Urinary bladder (tissue), 4 donors: ENCODE measurements at places on chromosomes 7 and 10. TPM values are rescaled to one million over a fixed set of nuclear protein-coding genes. Genes with fewer than 3 reads are reported as not detected.

IFIT3 gene
- 11.2 TPM for polyA plus RNA-seq

STK31 gene
- polyA plus RNA-seq: 0.06 TPM

OR2A12 gene
- not detected for polyA plus RNA-seq

TMEM130 gene
- polyA plus RNA-seq: 2.1 TPM

PPP1R9A gene
- polyA plus RNA-seq: 3.5 TPM

SCIN gene
- 1.3 TPM for polyA plus RNA-seq

ADARB2 gene
- polyA plus RNA-seq: 1.0 TPM

DNA sequence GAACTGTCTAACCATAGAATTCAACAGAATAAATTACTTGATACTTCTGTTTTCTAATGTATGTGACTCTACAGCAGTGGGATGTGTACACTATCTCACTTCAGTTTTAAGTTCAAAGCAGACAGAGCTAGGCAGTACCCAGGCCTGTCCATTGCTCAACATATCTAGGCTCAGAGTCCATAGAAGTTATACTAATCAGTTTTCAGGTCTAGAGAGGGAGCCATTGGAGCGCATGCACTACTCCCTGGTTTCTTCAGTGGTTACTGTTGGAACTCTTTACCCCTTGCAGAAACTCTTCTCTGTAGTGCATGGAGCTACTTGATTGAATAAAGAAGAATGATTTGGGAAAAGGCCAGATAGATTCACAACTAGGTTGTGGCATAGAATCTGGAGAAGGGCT is 4.4 kb downstream of the CD36 start:
- no peak for DNase-seq

- DNase-seq: no peak
Measured at GRCh38 chr10:97701438-97702069, 12.0 kb upstream of the MARVELD1 start.

GRCh38 chr10:94902570-94902969 is 35.9 kb upstream of the CYP2C9 start:
- DNase-seq: no peak

GRCh38 chr7:86991771-86992191 is 67.7 kb downstream of the ELAPOR2 start:
- DNase-seq: no peak

DNA sequence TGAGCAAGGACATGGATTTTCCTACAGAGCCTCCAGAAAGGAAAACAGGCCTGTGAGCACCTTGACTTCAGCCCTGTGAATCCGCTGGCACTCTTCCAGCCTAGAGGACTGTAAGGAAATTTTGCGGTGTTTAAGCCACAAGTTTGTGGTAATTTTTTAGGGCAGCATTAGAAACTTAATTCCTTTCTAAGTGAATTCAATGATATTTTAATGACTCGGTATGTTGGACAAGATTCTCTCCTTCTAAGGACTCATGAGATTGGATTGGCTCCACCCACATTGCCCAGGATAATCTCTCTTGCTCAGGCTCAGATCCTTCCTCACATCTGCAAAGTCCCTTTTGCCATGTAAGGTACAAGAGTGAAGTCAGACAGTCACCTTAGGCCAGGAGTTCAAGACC is 4.5 kb downstream of the LYZL2 start:
- DNase-seq: no peak

- DNase-seq: no peak
Measured at GRCh38 chr7:134431815-134432214, 27.1 kb downstream of the AKR1B1 start.

DNA sequence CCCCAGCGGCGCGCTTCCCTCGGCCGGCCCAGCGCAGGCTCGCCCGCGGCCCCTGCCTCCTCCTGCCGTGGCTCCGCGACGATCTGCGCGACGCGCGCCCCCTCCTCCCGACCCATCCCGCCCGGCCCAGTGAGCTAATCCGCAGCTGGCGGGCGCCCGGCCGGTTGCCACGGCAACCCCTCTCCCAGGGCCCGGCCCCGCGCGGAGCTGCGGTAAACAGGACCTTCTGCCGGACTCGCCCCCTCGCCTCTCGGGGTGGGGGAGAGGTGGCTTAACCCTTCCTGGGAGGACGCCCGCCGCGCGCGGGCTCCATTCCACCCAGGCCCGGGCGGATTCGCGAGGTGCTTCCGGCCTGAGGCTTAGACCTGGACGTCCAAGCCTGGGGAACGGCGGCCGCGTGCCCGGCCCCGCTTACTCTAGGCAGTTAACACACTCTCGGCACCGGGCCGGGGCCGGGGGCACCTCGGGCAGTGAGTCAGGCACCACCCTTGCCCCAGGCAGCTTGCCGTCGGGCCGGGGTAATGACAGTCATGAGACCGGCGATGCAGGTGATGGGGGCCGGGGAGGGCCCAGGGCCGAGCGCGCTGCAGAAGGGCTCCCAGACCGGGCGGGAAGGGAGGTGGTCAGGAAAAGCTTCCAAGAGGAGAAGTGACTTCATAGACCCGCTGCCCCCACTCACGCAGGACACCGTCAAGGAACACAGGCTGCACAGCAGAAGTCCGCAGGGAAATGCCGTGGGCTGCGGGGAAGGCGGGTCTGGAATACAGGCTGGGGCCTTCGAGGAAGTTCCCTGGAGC is at the start of gene DENND2A:
Gene DENND2A, minus strand, starts transcription at position 87 of the 797 bp plus-strand sequence. CDS start 38,416 bp downstream, outside the sequence.
- DNase-seq: no peak

GRCh38 chr10:73827346-73828089 is 16.1 kb upstream of the NDST2 start:
- no peak for DNase-seq

DNA sequence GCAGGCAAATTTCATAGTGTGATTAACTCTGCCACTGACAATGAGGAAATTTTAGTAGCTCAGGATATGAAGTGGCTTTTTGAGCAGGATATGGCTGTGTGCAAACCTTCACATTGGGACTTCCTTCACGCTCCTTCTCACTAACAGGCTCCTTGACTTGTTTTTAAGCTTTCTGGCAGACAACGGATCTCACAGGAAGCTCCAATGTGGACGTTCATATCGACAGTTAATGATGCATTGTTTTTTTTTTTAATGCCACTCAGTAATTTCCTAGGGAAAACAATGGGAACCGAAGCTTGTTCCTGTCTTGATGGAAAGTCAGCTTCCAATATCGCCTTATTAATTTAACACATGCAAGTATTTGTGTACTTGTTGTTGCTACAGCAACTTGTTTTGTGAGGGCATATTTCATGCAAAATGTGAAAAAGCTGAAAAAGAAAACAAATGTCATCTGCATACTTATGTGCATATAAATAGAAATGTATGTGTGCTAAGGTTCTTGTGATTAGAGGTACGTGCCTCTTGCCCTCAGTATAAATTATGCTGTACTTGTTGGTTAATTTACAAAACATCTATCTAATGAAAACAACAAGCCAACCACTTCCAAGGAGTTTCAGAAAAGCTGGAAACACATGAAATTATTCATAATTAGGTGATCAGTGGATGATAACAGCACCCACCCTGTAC is 84.7 kb downstream of the NRP1 start:
- DNase-seq: no peak

DNA sequence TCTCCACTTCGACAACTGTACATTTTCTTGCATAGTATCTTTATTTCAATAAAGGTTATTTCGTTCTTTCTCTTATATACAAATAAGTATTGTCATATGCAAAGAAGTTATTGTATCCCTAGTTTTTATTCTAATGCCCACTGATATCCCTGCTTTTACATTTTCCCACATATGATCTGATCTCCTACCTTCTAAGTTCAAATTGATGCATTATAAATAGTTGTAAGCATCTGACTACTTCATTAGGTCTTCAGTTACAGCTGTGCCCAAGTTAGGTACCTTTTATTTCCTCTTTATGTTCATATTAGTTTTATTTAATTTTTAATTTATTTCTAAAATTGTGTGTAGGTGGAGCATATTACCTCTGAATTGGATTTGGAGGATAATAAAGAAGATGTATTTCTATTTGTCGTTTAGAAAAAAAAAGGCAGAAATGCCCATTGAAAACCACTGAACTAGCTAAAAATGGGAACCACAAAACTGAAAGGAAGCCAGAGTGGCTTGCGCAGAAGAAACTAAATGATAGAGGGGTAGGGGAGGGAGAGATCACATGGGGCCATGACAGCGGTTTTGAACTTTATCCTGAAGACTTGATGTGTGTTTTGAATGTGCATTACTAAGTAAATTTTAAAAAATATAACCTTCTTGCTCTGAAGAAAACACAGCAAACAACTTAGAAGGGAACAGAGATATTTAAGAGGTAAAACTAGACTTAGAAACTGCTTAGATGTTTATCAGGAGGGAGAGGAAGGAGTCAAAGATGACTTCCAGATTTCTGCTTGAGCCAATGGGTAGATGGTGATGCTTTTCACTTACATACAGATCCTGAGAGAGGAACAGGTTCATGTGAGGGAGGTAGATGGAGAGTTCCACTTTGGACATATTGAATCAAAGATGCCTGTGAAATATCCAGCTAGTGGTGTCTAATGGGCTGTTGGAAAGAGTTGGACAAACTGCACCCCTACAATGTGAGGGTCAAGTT is 9.3 kb upstream of the ZC3HAV1L start:
- no peak for DNase-seq

DNA sequence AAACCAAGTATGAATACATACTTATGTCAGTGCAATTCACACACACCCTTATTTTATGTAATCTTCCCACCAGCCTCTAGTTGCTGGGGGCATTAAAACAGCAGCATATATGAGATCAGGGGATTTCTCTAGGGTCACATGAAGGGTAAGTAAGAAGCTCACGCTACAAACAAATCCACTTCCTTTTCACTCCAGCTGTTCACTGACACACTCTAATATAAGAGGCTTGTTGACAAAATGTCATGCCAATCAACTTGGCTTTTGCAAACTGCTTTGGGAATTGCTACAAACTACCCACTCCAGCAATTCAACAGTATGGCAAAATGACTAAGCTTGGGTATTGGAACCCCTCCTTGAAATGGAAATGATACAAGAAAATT is 10.3 kb downstream of the FAM3C start:
- DNase-seq: no peak

- peak; percentile 51 for DNase-seq
Measured at GRCh38 chr10:30583778-30584415, 45.7 kb downstream of the LYZL2 start.

GRCh38 chr10:110035070-110035921 is 27.5 kb downstream of the ADD3 start:
- no peak for DNase-seq

- DNase-seq: no peak
Measured at GRCh38 chr7:152406491-152406890, 29.3 kb downstream of the KMT2C start.

- no peak for DNase-seq
Measured at GRCh38 chr10:28681291-28681763, 4.0 kb downstream of the BAMBI start.
